ENCODE measurements at places on chromosomes 11 and 22.

DNA sequence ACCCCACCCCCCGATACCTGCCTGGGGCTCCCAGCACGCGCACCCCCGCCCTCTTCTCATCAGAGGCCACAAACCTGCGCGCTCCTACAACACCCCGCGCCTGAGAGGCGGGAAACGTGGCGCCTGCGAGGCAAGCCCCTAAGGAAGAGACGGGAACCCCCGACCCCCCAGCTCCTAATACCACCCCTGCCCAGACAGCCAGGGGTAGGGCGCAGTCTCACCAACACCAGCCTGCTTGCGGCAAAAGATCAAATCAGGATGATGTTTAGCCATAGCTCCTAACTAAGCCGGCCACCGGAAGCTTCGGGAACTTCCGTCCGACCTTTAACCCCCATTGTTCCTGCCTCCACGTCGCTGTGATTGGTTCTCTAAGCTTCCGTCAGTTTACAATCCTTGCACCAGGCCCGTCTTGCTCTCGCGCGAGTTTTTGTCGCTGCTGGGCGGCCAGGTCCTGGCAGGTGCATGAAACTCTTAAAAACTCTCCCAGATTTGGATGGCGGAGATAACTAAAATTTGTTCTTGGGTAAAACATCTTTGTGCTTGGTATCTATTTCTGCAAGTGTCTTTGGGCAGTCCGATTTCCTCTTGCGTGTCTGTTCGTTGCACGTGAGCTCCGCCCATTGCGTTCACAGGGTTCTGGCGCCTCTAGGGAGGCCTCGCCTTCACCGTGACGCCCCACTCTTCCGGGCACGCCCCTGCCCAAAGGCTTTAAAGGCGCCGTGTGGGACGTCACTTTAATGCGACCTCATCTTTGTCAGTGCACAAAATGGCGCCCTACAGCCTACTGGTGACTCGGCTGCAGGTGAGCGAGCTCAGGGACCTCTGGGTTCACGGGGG lies at the start of the genes ACO2 and PHF5A:
Gene ACO2 (plus strand): TSS at position 737 of the 837 bp plus-strand sequence. CDS start 30 bp downstream, at position 767.
Gene PHF5A (minus strand): TSS at position 312 of the 837 bp plus-strand sequence. CDS start 39 bp downstream, at position 273.
- DNase-seq, result peak; percentile 85

GRCh38 chr22:50270666-50271394 lies 650 bp upstream of the MAPK11 start:
- peak; percentile 21 for DNase-seq

DNA sequence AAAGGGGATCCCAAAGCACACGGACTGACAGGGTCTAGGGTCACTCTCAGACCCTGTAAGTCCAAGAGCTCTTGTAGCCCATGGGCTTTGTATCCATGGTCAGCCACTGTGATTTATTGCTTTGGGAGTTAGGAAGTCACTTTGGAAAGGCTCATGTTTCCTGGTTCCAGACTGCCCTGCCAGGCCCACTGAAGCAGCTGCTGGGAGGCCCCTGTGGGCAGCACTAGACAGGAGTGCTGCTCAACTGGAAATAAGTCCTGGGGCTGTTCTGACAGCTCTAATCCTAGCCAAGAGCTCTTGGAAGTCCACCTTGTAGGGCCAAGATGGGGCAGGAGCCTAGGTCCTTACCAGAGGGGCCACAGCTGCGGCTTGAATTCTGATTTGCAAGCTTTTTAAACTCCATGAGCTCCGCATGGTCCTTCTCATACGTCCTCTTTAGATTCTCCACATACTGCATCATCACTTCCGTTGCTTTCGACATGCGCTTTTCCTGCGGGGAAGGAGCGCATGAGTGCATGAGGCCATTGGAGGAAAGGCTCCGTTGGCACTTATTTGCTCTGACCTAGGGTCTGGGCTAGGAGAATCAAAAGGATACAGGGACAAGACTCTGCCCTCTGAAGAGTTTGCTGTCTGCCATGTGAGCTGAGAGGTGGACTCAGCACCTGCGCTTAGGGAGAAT lies 32.2 kb upstream of the LYVE1 start:
- DNase-seq, result no peak

- DNase-seq, result no peak
Observed at GRCh38 chr11:1701091-1701807, 4.3 kb downstream of the KRTAP5-6 start.

DNA sequence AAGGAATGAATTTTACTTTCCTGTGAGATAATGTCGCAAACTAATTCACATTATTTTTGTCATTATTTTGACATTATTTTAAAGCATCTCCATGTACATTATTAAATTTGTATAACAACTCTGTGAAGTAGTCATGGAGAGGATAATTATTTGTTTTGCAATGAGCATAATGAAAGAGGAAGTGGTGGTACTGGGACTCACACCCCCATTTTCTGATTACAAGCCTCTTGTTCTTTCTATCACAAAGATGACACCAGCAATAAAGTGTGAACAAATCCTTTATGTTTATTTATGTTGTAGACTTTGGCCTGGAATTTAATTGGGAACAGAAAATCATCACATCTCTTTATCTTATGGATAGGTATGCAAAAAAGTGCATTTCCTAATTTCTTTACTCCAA lies 522.6 kb downstream of the TMEM135 start:
- no peak for DNase-seq

DNA sequence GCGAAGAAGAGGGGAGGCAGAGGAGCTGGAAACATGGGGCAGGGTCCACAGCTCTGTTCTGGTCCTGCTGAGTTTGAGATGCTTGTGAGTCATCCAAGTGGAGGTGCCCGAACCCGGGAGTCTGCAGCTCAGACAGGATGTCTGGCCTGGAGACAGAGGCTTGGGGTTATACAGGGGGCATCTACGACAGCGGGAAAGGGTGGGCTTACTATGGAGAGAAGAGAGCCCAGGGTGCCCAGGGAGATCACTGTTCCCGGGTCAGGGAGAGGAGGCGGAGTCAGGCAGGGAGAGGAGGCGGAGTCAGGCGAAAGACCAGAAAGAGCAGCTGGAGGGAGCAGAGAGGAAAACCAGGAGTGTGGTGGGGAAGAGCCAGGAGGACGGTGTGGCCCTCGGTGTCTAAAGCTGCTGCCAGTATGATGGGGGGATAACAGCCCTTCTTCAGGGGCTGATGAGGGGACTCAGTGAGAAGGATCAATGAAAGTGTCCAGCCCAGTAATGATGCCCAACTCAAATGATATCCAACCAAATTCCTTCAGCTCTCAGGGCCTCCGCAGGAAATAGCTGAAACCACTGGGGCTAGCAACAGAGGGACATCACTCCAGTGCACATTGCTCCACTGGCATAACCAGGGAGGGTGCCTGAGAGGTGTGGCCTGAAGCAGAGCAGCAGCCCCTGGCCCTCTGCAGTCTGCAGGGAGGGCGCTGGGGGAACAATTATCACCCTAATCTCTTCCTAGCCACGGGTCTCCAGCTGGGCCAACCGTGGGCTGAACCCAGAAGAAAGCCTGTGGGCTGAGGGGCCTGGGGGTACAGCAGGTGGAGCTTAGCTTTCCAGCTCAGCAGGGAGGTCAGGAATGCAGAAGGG lies 2.6 kb upstream of the LTBP3 start:
- no peak for DNase-seq

- DNase-seq, result no peak
Observed at GRCh38 chr11:123434911-123435310, 4.8 kb downstream of the GRAMD1B start.

- DNase-seq, result no peak
Observed at GRCh38 chr11:69970785-69971535, 107.2 kb upstream of the ANO1 start.

DNA sequence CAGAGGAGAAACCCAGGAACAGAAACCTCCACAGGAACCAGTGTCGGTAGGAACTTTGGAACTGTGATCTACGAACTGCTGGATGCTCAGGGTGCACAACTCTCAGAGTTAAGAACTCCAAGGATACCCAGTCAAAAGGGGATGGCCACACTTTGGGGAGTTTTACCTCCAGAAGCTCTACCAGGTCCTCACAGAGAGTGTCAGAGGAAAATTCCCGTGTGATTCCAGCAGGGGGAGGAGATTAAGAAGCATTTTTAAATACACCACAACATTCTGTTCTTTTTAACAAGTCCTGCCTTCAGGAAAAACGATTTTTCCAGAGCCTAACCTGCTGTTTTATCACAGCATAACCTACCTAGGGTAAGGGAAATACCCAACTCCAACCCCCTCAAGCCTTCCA lies 104.0 kb downstream of the SOX6 start:
- DNase-seq, result no peak
